Type B pancreatic cell (in vitro differentiated cells): ENCODE measurements at places on chromosomes 16 and 17. TPM values are rescaled to one million over a fixed set of nuclear protein-coding genes. Genes with fewer than 3 reads are reported as not detected.
A peak's percentile ranks its signal among the peaks of the same experiment; 100 is the strongest.

DNA sequence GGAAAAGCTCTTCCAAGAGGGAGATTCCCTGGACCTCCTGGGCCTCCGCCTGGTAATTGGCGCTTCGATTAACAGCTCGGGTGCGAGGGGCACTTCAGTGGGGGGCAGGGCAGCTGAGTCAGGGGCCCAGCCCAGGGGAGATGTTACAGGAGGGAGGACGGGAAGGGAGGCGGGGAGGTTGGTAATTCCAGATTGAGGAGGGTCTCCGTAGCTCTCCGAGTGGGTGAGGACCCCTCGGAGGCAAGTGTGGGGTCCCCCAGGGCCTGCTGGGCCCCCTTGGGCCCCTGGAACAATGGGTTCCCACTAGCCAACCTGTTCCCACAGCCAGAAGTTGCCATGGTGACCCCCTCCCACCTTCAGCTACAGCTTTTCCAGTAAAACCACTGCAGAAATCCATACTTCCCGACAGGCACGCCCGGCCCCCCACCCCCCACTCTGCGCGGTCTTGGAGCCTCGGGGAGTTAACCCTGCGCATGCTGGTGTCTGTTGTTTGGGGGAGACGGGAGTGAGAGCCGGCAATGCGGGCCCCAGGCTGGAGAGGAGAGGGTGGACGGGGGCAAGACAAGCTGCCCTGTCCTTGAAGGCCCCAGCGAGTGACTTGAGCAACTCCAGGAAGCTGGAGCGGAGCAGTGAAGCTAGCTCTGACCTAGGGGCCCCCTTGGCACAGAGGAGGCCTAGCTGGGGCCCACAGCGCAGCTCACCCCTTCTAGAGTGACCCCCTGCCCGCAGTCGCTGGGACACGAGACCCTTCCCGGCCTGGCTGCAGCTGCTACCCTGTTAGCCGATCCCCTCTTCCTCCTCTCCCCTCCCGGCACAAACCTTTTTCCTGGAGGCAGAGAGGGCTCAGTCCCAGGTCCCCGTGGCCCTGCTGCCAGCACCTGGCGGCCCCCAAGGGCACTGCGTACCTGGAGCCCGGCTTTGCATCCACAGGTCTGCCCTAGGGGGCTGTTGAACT is 37.8 kb downstream of the TMEM235 start:
- peak overlapping the region; percentile 69 for H3K4me3 ChIP-seq
- no peaks in the 10 kb centered on the region for H3K27me3 ChIP-seq
- peak overlapping the region; percentile 59 for H3K27ac ChIP-seq
- no peaks in the 10 kb centered on the region for H3K36me3 ChIP-seq
- DNase-seq = peak; percentile 79

DNA sequence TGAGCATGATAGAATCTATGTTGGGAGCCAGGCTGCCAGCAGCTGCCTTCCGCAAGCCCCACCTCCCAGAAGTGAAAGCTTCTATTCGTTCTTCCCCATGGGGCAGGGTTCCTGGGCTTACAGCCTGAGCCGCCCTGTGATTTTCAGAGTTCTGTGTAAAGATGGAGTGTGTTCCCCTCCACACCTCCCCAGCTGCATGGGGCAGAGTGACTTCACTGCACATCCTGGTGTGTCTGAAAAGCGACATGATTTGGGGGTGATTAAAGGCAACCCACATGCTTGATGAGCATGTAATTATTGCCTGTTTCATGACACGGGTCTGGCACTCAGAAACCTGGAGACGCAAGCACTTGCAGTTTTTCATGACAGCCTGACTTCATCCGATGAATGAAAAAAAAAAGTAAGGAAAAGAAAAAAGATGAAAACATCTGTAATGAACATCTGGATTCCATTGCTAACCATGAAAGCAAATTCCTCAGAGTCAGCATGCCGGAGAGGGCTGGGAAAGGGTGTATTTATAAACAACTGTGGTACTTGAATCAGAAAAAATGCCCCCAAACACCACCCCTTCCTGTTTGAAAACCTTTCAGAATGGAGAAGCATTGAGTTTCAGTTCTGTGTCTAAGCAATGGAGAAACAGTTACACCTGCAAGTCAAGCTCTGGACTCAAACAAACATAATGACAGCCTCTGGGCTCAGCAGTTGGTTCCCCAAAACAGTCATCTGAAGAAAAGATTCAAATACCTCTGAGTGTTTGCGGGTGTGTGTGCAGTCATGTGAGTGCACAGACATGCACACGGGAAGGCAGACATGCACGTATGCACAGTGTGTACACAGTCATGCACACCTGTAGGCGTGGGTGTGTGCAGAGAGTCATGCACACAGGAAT is 266.0 kb downstream of the ENGASE start:
- peaks cover 48% of the 10 kb centered on the region for H3K27me3 ChIP-seq
- no peaks in the 10 kb centered on the region for H3K36me3 ChIP-seq
- H3K4me1 ChIP-seq = no peaks in the 10 kb centered on the region
- H3K27ac ChIP-seq = no peak overlapping the region
- DNase-seq = no peak

- no peaks in the 10 kb centered on the region for H3K27me3 ChIP-seq
- H3K36me3 ChIP-seq = peaks cover 3% of the 10 kb centered on the region
- no peak for DNase-seq
- peak overlapping the region; percentile 62 for H3K27ac ChIP-seq
Measured at GRCh38 chr16:77213542-77214106, 14.4 kb downstream of the SYCE1L start.

DNA sequence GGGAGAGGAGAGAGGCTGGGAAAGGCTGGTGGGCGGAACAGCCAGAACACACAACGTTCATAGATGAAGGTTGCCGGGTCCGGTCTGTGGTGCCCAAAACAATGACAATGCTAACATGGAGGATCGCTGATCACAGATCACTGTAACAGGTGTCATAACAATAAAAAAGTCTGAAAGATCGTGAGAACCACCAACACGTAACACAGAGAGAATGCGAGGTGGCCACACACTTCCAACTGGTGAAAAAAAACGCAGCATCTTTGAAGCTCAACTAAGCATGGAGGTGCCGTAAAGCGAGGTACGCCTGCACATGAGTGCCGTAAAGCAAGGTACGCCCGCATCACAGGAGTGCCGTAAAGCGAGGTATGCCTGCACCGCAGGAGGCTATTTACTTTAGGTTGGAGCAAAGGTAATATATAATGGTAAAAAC is 42.3 kb downstream of the ABR start:
- peaks cover 10% of the 10 kb centered on the region for H3K4me1 ChIP-seq
- peaks cover 6% of the 10 kb centered on the region for H3K36me3 ChIP-seq
- DNase-seq = no peak
- H3K27me3 ChIP-seq = no peaks in the 10 kb centered on the region
- no peak overlapping the region for H3K27ac ChIP-seq

GRCh38 chr17:35185849-35186248 is 8.3 kb downstream of the SLC35G3 start:
- H3K36me3 ChIP-seq = no peaks in the 10 kb centered on the region
- H3K4me3 ChIP-seq = no peak overlapping the region
- H3K27ac ChIP-seq = no peak overlapping the region
- peaks cover 26% of the 10 kb centered on the region for H3K27me3 ChIP-seq

- no peaks in the 10 kb centered on the region for H3K4me1 ChIP-seq
- H3K36me3 ChIP-seq = peaks cover 29% of the 10 kb centered on the region
- no peaks in the 10 kb centered on the region for H3K27me3 ChIP-seq
- no peak overlapping the region for H3K4me3 ChIP-seq
Measured at GRCh38 chr17:3813171-3813570, 12.2 kb upstream of the ITGAE start.

DNA sequence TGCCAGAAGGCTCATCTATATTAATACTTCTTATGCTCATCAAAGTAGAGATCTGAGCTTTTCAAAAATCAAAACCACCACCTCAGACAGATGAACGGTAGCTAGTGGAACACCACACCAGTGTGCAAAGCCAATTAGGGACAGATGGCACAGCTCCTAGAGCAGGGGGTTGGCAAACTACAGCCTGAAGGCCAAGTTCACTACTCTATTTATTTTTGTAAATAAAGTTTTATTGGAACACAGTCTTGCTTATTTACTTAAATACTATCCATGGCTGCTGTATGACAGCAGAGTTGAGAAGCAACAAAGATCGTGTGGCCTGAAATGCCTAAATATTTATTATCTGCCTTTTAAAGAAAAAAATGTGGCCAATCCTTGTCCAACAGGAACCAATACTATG is 56.8 kb downstream of the AMFR start:
- H3K4me1 ChIP-seq = peaks cover 27% of the 10 kb centered on the region
- H3K27ac ChIP-seq = no peak overlapping the region
- no peaks in the 10 kb centered on the region for H3K27me3 ChIP-seq
- H3K4me3 ChIP-seq = no peak overlapping the region

DNA sequence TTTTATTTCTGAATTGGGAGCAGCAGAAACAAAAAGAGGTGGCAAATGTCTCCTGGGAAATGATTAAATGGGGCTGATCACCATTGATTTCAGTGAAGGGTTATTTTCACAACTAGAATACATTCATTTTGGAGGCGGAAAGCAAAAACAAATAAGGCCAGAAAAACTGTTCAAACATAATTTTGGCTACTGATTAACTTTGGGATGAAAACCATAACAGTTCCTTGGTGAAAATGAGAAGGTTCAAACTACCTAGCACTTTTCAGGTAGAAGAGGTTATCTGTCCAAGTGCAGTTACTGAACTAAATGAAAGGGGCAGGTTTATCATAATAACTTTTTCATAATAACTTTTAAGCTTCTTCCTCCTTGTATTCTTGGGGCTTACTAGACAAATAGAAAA is 718.5 kb downstream of the CDH11 start:
- peaks cover 12% of the 10 kb centered on the region for H3K4me1 ChIP-seq
- peaks cover 3% of the 10 kb centered on the region for H3K27me3 ChIP-seq
- no peak overlapping the region for H3K27ac ChIP-seq
- no peak for DNase-seq
- no peak overlapping the region for H3K4me3 ChIP-seq

Gene MRPL58
- total RNA-seq = 27.9 and 28.5 TPM in 2 replicates

Gene MYH2
- total RNA-seq = not detected in 2 replicates

Gene ZNF594
- total RNA-seq = 8.9 and 20.3 TPM in 2 replicates

Gene MYH8
- total RNA-seq = 0.05 and 0.68 TPM in 2 replicates
